Esophagus muscularis mucosa (tissue), 4 donors: ENCODE measurements at places on chromosomes 6 and 20. TPM values are rescaled to one million over a fixed set of nuclear protein-coding genes. Genes with fewer than 3 reads are reported as not detected.
A peak's percentile ranks its signal among the peaks of the same experiment; 100 is the strongest.

Gene MAFB
- total RNA-seq = 77.5 TPM

DNA sequence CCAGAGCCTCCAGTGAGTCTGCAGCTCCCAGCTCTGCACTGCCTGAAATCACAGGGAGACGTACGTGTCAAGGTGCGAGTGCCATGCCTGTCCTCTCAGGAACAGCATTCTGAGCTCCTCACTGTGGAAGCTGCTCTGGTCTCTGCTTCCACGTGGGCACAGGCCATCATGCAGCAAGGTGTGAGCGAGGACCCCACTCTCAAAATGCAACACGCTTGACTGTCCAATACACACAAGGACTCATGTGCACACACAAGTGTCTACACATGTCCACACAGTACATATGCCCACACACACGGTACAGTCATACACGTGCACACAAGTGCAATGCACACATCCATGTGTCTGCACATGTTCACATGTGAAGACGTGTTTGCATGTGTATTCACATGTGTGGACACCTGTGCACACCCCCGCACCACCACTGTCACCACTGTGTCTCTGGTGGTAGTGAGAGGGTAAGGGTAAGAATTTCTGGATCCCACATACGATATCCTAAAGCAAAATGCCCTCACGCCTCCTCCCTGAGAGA lies 260.5 kb downstream of the DLL1 start:
- H3K36me3 ChIP-seq = no peaks in the 10 kb centered on the region
- no peak for DNase-seq
- no peaks in the 10 kb centered on the region for H3K4me1 ChIP-seq
- no peak overlapping the region for H3K27ac ChIP-seq

- DNase-seq = no peak
- H3K27me3 ChIP-seq = no peaks in the 10 kb centered on the region
- no peak overlapping the region for H3K4me3 ChIP-seq
- no peaks in the 10 kb centered on the region for H3K36me3 ChIP-seq
These were observed 92.9 kb downstream of the GJA10 start for GRCh38 chr6:89987140-89987539.

GRCh38 chr6:88984152-88984551 lies 20.7 kb upstream of the RNGTT start:
- peaks cover 8% of the 10 kb centered on the region for H3K4me1 ChIP-seq
- no peak overlapping the region for H3K27ac ChIP-seq
- no peaks in the 10 kb centered on the region for H3K36me3 ChIP-seq
- no peak for DNase-seq

Gene ATP6V1G2
- total RNA-seq = 2.3 TPM

DNA sequence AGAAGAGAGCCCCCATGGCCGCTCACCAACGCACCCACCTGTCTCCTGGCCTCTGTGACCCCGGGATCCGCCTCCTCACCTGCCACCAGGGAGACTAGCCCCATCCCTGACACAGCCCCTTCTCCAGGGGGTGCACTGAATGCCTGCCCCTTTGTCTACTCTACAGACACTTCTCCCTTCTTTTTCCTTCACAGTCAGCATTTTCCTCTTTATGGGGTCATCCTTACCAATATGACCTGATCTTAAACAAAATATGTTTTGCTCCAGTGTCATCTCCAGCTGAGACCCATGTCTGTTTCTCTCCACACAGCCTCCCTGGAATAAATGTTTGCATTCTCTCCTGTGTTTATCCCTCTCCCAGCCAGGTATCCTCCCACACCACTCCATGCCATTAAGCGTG lies 14.6 kb upstream of the CCR6 start:
- H3K27me3 ChIP-seq = no peaks in the 10 kb centered on the region
- H3K27ac ChIP-seq = no peak overlapping the region
- no peak for DNase-seq
- H3K36me3 ChIP-seq = no peaks in the 10 kb centered on the region
- H3K4me1 ChIP-seq = no peaks in the 10 kb centered on the region

DNA sequence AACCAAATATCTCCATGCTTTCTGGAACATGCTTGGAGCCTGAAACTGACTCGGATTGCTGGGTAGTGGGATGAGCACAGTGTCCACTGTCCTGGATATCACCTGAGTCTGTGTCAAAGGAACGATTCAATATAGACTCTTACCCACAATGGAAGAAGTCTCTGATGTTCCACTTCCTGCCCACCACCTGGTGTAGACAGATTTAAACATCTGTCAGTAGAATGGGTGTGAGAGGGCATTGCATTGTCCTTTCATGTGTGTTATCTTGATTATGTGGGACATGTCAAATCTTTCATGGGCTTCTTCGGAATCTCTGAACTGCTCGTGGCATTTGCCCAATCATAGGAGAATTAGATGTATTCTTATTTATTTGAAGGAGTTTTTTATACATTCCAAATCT lies 20.8 kb downstream of the ULBP3 start:
- no peaks in the 10 kb centered on the region for H3K36me3 ChIP-seq
- H3K4me3 ChIP-seq = no peak overlapping the region
- no peaks in the 10 kb centered on the region for H3K4me1 ChIP-seq

- no peak overlapping the region for H3K4me3 ChIP-seq
- no peak for DNase-seq
- no peak overlapping the region for H3K27ac ChIP-seq
- peaks cover 73% of the 10 kb centered on the region for H3K36me3 ChIP-seq
- H3K4me1 ChIP-seq = no peaks in the 10 kb centered on the region
These were observed 39.7 kb downstream of the PREP start for GRCh38 chr6:105363100-105363754.

DNA sequence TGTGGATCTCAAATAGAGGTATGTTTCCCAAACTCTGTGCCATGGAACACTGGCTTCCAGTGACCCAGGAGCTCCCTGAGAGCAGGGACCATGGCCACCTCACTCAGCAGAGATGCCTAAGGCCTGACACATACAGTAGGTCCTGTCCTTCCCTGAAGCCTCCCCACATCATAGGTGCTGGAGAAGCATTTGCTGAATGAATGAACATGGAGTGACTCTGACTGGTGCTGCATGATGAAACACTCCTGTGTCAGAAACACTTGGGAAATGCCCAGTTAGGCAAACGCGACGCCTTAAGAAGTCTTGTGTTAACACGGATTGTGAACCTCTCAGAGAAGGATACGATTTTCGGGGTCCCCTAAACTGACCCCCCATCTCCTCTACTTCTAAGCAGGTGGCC lies 14.3 kb downstream of the SLA2 start:
- no peak overlapping the region for H3K4me3 ChIP-seq
- no peak for DNase-seq
- H3K27ac ChIP-seq = no peak overlapping the region
- H3K4me1 ChIP-seq = no peaks in the 10 kb centered on the region
- H3K27me3 ChIP-seq = no peaks in the 10 kb centered on the region

- no peak for DNase-seq
- H3K4me1 ChIP-seq = no peaks in the 10 kb centered on the region
- no peak overlapping the region for H3K4me3 ChIP-seq
- H3K27me3 ChIP-seq = no peaks in the 10 kb centered on the region
These were observed 174.5 kb downstream of the COL21A1 start for GRCh38 chr6:56072856-56073255.

DNA sequence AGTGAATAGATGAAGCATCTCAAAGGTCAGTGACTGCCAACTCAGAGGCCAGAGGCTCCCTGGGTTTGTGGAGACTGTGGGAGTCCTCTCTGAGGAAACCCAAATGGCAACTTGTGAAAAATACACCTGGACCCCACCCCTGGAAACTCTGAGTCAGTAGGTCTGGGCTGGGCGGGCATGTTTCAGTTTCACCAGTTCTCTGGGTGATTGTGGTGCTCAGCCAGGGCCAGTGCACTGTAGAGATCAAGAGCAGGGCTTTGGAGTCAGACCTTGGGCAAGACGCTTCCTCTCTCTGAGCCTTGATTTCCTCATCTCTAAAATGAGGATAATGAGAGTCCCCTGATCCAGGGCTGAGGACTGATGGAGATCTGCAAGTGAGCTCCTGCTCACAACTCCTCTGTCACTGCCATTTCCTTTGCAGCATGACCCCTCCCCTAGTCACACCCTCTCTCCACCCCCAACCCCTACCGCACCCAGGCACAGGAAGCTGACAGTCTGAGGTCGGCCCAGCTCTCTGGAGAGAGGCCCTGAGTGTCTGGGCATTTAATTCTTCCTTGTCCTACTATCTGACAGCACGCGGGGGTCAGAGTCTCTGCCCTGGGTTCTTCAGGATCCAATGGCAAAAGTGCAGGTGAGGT lies 5.1 kb downstream of the DEF6 start:
- H3K27me3 ChIP-seq = no peaks in the 10 kb centered on the region
- no peak overlapping the region for H3K27ac ChIP-seq
- no peak for DNase-seq
- no peak overlapping the region for H3K4me3 ChIP-seq

Gene KHDC1L
- total RNA-seq = not detected

Gene TREML1
- total RNA-seq = not detected

DNA sequence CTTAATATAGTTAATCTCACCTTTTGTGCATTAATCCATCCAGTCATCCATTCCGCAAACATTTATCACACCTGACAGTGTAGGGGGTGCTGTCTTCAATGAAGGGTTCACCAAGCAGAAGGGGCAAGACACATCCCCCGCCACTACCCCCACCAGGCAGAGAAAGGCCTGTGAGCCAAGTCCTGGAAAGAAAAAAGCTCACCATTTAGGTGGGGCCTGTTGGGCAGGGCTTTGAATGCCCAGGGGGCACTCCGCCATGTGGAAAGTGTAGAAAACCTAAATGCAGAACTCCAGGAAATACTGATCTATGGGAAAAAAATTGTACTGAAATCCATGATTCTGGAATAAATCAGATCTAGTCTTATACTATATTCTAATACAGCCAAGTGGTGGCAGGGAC lies 4.8 kb upstream of the STX16 start:
- no peaks in the 10 kb centered on the region for H3K27me3 ChIP-seq
- H3K4me1 ChIP-seq = peaks cover 63% of the 10 kb centered on the region
- no peak overlapping the region for H3K4me3 ChIP-seq
- no peak for DNase-seq
- H3K36me3 ChIP-seq = no peaks in the 10 kb centered on the region
- peak overlapping the region; percentile 29 for H3K27ac ChIP-seq
